ENCODE measurements at places on chromosomes 7 and 10.

DNA sequence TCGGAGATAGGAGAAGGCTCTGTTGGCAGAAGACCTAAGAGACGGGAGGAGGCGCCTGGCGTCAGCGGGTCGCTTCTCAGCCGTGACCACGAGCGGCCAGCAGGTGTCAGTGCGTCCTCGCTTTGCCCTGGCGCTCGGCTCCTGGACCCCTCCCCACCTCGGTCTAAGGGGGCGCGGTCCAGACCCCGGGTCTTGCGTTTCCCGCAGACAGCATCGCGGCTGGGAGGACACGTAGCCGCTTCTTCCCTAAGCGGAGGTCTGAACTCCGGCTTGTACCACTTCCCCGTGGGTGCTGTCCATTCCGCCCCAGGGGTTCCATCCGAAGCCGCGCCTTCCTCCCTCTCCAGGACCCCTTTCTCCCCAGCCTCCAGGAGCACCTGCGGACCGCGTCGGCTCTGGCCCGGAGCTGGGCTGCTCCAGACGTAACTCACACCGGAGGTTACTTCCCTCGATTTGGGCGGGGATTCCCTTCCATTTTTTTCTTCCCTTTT, 593 bp upstream of the ADRA2A start:
- DNase-seq, result peak; percentile 26

- peak; percentile 20 for DNase-seq
Observed at GRCh38 chr10:79196470-79197461, 128.0 kb downstream of the ZMIZ1 start.

DNA sequence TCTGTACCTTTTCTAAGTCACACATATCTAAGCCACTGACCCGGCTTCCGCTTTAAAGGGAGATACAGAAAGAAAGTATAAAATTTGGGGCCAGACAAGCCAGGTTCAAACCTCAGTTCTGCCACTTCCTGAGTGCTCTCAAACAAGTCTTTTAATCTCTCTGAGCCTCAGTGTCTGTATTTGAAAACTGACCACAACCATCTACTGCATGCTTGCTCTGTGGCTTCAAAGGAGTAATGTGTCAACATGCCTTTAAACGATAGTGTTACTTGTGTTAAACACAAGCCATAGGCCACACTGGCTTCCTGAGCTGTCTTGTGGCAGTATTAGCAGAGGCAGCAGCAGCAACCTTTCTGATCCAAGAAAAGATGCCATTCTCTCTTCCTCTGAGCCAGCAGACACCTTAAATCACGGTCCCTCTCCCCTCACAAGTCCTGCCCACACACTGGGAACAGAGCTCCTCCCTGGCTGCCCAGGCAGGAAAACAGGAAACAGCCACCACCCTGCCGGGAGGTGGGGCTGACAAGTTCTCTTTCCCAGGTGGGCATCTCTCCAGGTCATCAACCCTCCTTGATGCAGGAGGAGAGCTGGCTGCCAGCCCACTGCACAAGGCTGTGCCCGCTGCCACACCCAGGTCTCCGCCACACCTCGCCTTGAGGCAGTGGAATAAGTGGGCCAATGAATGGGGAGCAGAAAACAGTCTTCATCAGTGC, 10.7 kb downstream of the HIP1 start:
- DNase-seq, result peak; percentile 96

DNA sequence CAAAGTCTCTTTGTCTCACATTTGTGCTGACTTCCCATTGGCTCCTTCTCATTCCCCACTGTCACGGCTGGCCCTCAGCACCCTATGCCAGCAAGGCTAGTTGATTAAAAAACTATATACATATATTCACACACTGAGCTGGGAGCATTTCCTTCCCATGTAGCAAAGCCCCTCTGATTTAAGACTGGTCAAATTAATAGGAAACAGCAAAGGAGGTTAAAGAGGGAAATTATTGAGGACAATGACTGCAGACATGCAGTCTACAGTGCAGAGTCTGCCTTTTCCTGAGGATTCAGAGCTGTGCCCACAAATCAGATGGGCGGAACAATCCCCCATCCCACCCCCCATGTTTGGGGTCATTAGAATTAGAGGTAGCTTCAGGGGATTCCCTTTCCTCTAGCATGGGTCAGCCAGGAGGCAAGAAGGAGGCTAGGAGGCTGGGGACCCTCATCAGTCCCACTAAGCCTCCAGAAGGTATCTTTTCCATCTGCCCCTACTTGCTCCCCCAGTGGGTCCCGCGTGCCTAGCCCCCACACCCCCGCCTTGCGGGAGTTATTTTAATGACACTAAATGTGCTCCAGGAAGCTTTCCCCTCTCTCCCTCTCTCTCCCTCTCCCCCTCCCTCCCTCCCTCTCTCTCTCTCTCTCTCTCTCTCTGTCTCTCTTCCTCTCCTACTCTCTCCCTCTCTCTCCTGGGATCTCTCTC, 9.8 kb upstream of the DLX6 start:
- DNase-seq, result no peak

- no peak for DNase-seq
Observed at GRCh38 chr7:31855530-31855929, 168.5 kb downstream of the PPP1R17 start.

DNA sequence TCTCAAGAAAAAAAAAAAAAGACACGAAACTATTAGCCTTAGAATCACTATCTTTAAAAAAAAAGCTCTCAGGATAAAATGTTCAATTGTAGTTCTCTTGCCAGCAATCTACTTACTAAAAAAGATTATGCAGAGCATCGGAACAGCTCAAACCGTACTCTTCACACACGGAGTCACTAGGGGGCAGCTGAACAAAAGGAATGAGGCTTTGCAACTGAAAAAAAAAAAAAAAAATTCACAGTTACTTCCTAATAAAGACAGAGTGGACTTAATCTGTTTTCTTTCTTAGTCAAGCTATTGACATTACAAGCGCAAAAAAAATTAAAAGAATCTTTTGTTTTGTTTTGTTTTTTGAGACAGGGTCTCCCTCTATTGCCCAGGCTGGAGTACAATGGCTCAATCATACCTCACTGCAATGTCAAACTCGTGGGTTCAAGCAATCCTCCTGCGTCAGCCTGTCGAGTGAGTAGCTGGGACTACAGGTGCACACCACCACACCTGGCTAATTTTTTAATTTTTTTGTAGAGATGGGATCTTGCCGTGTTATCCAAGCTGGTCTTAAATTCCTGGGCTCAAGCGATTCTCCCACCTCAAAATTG, 11.5 kb downstream of the PMS2 start:
- DNase-seq, result no peak

GRCh38 chr10:53088961-53089360, 316.4 kb upstream of the MBL2 start:
- DNase-seq, result no peak

GRCh38 chr7:924541-925231, 29.8 kb downstream of the ADAP1 start:
- DNase-seq, result no peak

DNA sequence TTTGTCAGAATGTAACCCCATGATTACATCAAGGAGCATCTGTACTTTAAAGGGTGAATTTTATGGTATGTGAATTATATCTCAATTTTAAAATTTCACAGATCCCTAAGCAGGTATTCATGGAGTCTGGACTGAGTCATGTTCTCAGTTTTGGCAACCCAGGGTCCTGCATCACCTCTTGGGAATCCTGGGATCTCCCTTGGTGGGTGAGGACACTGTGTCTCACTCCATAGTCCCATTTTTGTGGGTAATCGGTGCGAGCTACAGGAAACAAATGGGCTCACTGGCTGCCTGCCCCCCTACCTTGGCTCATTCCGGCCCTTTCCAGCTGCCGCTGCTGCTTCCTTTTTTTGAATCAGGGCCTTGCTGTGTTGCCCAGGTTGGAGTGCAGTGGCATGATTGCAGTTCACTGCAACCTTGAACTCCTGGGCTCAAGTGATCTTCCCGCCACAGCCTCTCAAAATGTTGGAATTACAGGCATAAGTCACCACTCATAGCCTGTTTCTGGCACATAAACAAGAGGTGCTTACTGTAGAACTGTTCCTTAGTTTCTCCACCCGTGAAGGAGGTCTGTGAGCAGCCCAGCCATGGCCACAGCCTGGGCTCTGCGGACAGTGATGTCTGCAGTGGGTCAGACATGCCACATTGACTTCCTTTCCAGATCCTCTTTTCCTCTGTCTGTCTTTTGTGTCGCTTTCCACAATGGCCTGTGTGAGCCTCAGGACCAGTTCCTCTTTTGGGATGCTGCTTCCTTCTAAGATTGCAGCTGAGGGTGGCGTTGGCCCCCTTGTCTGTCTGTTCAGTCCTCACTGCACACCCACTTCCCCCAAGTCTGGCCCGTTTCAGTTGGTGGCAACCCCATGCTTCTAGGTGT, 14.5 kb downstream of the PALD1 start:
- no peak for DNase-seq

DNA sequence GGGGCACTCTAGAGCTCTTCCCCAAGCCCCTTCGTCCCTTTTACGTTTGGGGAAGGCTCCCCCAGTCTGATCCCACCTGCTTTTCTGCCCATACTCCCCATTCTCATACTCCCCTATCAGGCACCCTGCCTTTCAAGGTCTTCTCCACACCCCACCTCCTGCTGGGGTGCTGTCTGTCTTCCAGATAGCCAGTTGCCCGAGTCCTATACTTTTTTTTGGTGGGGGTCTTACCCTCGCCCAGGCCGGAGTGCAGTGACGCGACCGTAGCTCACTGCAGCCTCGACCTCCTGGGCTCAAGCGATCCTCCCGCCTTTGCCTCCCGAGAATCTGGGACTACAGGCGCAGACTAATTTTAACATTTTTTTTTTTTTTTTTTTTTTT, 775 bp upstream of the ABHD11 start:
- DNase-seq, result no peak

DNA sequence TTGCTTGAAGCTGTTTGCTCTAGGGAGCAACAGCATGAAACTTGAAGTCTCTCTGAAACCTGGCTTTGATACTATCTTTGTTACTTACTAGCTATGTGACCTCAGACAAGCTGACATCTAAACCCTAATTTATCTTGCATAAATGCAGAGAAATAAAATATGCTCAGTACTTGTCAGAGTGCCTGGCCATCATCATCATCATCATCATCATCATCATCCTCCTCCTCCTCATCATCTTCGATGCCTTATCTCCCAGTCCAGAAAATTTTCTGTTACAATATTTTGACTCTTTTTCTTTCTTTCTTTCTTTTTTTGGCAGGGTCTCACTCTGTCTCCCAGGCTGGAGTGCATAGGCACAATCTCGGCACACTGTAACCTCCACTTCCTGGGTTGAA, 34.8 kb upstream of the TAX1BP1 start:
- no peak for DNase-seq

DNA sequence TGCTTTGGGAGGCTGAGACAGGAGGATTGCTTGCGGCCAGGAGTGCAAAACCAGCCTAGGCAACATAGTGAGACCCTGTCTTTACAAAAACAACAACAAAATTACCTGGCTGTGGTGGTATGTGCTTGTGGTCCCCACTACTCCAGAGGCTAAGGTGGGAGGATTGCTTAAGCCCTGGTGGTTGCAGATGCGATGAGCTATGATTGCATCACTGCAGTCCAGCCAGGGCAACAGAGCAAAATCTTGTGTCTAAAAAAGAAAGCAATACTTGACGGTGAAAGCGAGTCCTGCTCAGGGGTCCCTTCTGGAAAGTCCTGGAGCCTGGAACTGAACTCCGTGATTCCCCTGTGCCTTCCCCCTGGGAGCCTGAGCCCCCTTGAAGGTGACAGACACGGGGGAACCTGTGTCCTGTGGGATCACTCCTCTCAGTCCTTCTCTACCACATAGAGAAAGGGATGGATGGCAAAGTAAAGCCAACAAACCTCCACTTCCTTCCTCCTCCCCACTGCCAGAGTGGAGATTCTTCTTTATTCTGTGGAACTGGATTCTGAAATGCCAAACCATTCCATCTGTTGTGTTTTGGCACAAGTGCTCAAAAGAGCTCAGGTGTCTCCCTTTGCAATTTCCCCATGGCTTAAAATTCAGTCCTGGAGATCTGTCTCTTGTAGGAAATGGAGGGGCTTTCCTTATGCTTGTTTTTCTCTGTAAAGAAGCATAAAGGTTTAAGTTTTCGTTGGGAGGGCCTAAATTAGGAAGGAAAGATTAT, 50.6 kb downstream of the KIAA1217 start:
- no peak for DNase-seq

DNA sequence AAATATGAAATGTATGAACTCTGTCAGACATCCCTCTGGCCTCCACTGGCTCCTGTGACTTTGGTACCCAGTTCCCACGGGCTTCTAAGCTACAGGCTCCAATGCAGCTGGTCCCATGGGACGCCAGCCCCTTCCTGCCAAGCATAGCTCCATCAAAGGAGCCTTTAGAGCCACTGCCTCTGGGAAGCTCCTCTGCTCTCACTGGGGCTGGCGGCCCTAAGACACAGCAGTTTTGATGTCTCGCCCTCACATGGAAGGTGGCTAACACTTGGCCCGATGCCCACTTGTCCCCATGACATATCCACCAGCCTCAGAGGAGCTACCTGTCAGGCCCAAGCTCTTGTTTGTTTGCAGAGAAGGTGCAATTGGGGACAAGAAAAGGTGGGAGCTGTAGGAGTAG, 453.7 kb upstream of the LRRN3 start:
- DNase-seq, result no peak

DNA sequence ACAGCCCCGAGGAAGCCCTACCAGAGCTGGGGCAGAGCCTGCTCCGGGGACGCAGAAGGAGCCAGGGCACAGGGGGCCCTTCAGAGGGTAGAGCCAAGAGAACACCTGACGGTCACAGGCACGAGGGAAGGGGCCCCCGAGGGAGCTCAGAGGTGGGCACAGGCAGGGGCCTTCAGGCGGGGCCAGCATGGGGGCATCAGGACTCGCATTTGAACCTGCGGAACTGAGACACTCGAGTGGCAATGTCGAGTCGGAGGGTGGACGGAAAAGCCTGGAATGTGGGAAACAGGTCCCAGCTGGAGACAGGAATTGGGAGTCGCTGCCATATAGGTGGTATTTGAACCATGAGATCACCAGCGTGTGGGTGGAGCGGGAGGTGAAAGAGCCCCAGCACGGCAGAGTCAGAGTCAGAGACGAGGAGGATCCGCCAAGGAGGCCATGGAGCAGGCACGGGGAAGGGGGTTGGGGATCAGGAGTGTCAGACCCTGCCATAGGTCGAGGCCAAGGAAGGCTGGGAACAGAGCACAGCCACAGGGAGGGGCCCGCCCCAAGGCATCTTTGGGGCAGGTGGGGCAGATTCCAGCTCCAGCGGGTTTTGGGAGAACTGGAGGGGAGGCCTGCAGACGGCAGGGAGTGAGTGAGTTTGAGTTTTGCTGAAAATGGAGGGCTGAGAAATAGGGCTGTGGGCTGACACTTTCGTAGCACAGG, 13.8 kb downstream of the STK32C start:
- DNase-seq, result no peak

Data from COR-L47 (cell line).